ENCODE measurements at places on chromosomes 2 and 18.
A peak's percentile ranks its signal among the peaks of the same experiment; 100 is the strongest.

DNA sequence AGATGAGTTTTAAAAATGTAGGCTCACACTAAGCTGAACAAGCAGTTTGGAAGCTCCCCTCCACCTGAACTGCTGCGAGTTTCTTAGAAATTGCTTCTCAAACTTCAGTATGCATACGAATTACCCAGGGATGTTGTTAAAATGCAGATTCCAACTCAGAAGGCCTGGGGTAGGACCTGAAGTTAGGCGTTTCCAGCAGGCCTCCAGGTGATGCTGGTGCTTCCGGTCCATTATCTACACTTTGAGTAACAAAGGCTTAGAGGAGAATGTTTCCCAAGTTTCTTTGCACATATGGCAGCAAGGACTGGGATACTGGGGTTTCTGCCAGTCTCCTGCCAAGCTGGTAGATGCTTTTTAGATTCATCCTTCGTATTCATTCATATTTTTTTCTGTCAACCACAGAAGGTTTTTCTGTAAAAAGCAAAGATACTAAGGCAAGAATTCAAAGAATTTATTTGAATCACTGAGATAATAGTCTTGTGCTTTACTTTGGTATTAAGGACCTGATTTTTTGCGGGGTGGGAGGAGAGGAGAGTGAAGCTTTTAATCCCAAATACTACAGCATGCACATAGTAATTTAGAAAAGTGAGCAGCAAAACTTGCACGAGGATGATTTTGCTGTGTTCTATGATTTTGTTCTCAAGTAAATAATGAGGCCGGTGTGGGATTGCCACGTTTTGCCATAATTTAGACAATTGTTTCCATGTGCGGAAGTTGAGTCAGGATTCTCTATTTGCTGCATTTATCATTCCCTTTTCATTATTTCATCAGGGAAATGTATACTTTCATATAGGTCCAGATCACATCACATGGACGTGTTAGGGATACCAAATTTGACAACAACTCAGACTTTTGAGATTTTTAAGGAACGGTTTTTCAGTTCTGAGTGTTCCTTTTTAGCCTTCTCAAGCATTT is 137.6 kb upstream of the SPATS2L start:
- H3K4me3 ChIP-seq = no peak overlapping the region
- H3K27ac ChIP-seq = no peak overlapping the region
- H3K36me3 ChIP-seq = no peaks in the 10 kb centered on the region
- peaks cover 14% of the 10 kb centered on the region for H3K27me3 ChIP-seq

DNA sequence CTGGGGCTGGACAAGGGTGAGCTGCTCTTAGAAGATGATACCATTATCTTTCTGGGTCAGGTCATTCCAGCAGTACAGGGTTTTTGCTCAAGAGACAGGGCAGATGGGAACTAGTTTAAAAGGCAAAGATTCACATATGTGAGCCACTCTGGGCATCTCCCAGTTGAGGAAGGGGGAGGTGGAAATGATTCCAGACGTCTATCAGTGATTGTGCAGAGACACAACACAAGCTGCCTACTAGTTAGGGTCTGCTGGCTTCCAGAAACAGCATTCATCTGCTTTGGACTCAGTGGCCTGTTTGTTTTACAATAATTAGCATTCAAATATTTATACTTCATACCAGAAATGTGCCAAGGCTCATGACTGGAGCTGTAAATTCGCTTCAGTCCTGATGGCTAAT is 32.3 kb downstream of the ST6GAL2 start:
- no peaks in the 10 kb centered on the region for H3K36me3 ChIP-seq
- no peak for DNase-seq
- H3K4me1 ChIP-seq = no peaks in the 10 kb centered on the region
- no peak overlapping the region for H3K27ac ChIP-seq
- no peak overlapping the region for H3K4me3 ChIP-seq
- H3K27me3 ChIP-seq = no peaks in the 10 kb centered on the region

- no peak overlapping the region for H3K4me3 ChIP-seq
- H3K4me1 ChIP-seq = no peaks in the 10 kb centered on the region
- no peaks in the 10 kb centered on the region for H3K27me3 ChIP-seq
- H3K27ac ChIP-seq = no peak overlapping the region
Observed at GRCh38 chr2:11568436-11568835, 34.6 kb downstream of the GREB1 start.

DNA sequence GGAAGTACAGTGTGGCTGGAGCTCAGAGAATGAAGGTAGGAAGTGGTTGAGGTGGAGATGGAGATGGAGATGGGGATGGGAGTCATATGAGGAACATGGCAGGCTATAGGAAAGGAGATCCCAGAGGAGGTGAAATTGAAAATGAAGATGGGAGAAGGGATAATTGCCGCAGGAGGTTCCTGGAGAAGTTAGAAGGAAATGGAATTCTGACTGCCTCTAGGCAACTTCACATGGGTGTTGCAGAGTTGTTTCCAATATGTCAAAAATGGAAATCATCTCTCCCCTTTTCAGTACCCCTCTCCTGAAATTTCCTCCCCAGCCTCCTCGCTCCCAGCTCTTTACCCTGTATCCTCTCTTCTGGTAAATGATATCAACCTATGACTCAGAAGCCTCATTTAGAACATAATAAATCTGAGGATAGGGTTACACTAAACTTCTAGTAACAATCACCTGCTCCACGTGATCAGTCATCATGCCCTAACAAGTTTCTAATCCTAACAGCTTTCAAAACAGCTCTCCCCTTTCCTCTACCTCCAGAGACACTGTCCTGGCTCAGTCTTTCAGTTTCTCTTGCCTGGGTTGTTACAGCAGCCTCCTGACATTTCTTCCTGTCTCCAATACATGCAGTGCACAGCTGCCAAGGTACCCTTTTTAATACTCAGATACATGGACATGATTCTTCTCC is 201.9 kb upstream of the RBMS1 start:
- H3K27me3 ChIP-seq = peaks cover 2% of the 10 kb centered on the region
- no peaks in the 10 kb centered on the region for H3K4me1 ChIP-seq
- no peak overlapping the region for H3K27ac ChIP-seq
- H3K36me3 ChIP-seq = no peaks in the 10 kb centered on the region

DNA sequence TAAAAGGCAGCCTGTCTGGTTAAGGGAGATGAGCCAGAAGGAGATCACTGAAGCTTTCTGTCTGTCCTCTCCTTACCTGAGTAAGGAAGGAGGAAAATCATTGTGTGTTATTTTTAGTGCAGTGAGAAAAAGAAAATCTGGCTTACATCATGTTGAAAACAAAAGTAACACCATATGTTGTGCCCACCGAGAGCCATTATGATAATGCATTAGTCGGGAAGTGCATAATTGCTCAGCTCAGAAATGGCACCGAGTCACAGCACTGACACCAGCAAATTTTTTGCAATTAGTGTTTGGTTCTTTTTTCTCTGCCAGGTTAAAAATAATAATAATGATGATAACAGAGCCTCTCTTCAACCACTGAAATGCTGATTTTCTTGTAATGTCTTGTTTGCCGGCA is 46.6 kb downstream of the HNMT start:
- DNase-seq = no peak
- no peak overlapping the region for H3K4me3 ChIP-seq
- no peaks in the 10 kb centered on the region for H3K27me3 ChIP-seq
- H3K27ac ChIP-seq = no peak overlapping the region
- H3K4me1 ChIP-seq = no peaks in the 10 kb centered on the region
- H3K36me3 ChIP-seq = no peaks in the 10 kb centered on the region

- no peak overlapping the region for H3K4me3 ChIP-seq
- no peak overlapping the region for H3K27ac ChIP-seq
- no peaks in the 10 kb centered on the region for H3K36me3 ChIP-seq
- no peaks in the 10 kb centered on the region for H3K4me1 ChIP-seq
- peaks cover 10% of the 10 kb centered on the region for H3K27me3 ChIP-seq
- no peak for DNase-seq
Observed at GRCh38 chr18:49006641-49007454, 56.1 kb upstream of the SMAD7 start.

GRCh38 chr2:189153619-189154018 is 25.9 kb downstream of the COL5A2 start:
- H3K36me3 ChIP-seq = no peaks in the 10 kb centered on the region
- H3K27ac ChIP-seq = no peak overlapping the region
- H3K4me1 ChIP-seq = no peaks in the 10 kb centered on the region
- DNase-seq = no peak
- H3K27me3 ChIP-seq = no peaks in the 10 kb centered on the region

DNA sequence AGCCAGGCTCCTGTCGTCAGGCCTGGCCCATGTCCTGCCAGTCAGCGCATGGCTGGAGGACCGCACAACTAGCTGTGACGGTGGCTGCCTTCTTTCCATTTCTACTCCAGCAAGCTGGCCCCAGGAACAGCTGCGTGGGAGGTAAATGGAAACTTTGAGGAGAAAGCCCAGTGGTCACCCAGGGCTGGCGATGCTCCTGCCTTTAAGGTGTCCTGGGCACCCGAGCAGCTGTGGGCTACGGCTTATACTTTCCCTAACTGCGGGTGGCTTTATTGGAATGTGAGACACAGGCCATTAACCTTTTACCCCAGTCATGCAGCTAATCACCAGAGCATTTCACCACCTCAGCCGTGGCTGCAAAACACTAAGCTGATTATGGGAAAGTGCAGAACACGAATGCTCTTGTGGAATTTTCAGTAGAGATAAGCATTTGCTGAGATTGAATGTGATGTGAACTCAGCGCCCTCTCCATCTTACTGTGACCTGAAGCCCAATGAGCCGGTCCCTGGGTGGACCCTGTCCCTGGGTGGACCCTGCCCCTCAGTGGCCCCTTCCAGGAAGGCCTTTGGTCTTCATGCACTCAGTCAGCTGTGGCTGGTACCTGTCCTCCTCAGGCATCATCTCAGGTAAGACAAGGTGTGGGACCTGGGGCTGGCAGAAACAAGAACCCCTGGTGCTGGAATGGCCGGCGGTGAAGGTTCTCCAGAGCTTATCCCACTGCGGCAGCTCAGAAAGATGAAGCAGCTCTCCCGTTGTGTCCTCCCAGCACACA is 275.4 kb upstream of the HS6ST1 start:
- no peak overlapping the region for H3K4me3 ChIP-seq
- no peak overlapping the region for H3K27ac ChIP-seq
- peaks cover 2% of the 10 kb centered on the region for H3K27me3 ChIP-seq
- no peaks in the 10 kb centered on the region for H3K4me1 ChIP-seq
- no peak for DNase-seq

- peak within 1 kb of the TSS; percentile 100 for H3K4me3 ChIP-seq
- peak; percentile 75 for DNase-seq
- H3K27me3 ChIP-seq = peaks cover 4% of the 10 kb centered on the region
- H3K36me3 ChIP-seq = peaks cover 2% of the 10 kb centered on the region
- H3K4me1 ChIP-seq = peaks cover 19% of the 10 kb centered on the region
- peak within 1 kb of the TSS; percentile 99 for H3K27ac ChIP-seq
Observed at GRCh38 chr2:8836971-8837794, at the start of gene KIDINS220. Gene KIDINS220 (minus strand): TSS chr2:8837613. CDS start chr2:8827093, 10,520 bp downstream.

All from T-helper 2 cell treated with Interferon-gamma antibody and Interleukin-4, amounts not matched to agents 5 μg/mL and 100 μg/mL, for 36 hours (primary cell).